Activated CD8-positive, alpha-beta memory T cell treated with anti-CD3 and anti-CD28 coated beads for 48 hours (primary cell): ENCODE measurements at places on chromosomes 3 and 15.

- DNase-seq = no peak
Observed at GRCh38 chr15:77144492-77145070, 73.7 kb upstream of the TSPAN3 start.

- DNase-seq = no peak
Observed at GRCh38 chr15:88334436-88334835, 77.9 kb upstream of the NTRK3 start.

- DNase-seq = no peak
Observed at GRCh38 chr3:32872487-32873382, 54.9 kb downstream of the TRIM71 start.

- no peak for DNase-seq
Observed at GRCh38 chr3:3629911-3630310, 169.3 kb upstream of the LRRN1 start.

- no peak for DNase-seq
Observed at GRCh38 chr15:67578020-67578600, 35.6 kb downstream of the MAP2K5 start.

- no peak for DNase-seq
Observed at GRCh38 chr15:40958146-40958545, 4.9 kb downstream of the CHAC1 start.

DNA sequence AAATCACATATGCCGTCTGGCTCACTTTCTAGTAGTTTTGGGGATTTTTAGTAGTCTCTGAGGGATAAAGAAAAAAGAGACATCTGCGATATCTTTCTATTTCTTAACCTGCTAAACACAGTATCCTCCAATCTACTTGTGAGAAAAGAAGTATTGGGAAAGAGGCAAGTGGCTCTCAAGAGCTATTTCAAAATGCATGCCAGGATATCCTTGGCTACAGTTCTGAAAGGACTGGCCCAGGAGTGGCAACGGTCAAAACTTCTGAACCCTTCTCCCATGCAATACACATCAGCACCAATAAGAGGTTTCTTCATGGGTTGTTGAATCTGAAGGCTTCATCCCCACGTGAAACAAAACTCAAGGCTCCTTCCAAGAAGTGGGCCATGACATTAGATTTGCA is 204.0 kb upstream of the WNT5A start:
- no peak for DNase-seq

- no peak for DNase-seq
Observed at GRCh38 chr3:30707825-30708224, 101.4 kb downstream of the TGFBR2 start.

DNA sequence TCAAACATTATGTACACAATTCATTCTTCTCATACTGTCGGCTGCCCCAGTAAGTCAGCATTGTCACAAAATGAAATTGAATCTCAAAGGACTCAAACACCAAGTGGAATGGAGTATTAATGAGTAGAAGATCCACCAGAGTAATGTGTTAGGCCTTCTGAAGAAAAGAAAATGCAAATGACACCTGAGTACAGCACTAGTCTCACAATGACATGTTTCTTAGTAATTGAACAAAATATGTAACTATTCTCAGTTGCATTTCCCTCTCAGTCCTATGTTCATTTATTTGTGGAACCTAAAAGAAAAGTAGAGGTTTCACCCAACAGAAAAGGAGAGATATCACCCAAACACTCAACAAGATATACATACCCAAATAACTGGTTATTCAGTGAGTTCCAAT is 283.9 kb upstream of the THBS1 start:
- no peak for DNase-seq

GRCh38 chr15:51386029-51386428 is 44.6 kb downstream of the GLDN start:
- no peak for DNase-seq

DNA sequence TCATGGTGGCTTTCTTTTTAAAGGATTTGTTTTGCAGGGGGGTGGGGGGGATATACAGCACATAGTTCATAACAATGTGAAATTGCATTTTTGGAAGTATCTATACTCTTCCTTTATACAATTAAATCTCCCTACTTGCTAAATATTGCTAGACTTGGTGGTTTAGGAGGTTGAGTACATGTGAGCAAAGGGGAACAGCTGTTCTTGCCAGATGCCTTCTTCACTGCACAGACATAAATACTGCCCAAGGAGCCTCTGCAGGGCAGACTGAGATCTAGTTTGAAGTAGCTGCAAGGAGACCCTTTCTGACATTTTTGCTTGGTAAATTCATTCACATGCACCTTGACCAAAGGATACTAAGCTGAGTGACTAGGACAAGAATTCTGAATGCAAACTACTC is 228.6 kb upstream of the IL12A start:
- DNase-seq = no peak

DNA sequence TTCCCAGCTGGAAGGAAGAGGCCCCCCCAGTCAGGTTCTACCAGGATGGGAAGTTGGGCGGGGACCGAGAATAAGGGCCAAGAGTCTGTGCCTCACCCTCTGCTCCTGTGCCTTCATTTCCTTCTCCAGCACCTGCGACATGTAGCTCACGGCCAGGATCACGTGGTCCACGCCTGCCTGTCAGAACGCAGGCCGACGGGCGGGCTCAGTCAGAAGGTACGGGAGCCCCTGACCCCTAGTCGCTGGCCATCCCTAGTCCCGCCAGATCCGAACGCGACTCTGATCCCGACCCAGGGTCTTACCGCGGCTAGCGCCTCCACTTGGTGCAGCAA is 489 bp downstream of the GMPPB start:
- DNase-seq = no peak

DNA sequence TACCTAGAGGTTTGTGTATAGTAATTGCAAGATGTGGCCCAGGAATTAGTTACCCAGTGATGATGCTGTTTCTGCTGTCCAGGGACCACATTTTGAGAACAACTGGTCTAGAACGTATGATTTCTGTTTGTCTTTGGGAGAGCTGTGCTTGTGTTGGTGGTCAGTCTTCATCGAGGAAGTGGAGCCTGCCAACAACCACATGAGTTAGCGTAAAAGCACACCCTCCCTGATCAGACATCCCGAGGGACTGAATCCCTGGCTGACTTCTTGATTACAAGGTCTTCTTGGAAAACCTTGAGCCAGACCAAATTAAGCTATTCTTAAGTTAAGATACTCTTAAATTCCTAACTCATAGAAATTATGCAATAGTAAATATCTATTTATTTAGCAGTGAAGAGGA is 81.7 kb upstream of the ZPLD1 start:
- DNase-seq = no peak

GRCh38 chr3:140344601-140345205 is 333.2 kb upstream of the TRIM42 start:
- DNase-seq = no peak

DNA sequence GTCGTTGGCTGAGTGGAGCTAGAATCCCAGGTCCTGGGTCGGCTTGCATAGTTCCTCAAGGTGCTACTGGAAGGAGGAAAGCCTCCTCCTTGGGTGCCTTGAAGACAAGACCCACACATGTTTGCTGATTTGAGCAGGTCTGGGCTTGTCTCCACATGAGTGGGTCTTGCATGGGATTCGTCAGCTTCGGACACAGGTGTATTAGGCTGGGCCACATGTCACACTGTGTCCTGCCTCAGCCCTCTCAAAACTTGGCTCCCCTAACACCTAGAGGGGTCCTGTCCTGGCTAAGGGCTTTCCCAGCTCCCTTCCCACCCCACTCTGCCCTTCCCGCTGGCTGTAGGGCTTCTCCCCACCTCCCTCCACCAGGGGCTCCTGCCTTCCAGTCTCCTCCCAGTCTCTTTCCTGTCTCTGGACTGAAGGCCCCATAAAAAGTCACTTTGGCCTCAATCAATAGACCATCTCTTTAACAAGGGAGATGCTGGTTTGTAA is 73.0 kb upstream of the ADPGK start:
- DNase-seq = no peak

GRCh38 chr3:100289339-100289738 is 28.5 kb downstream of the TBC1D23 start:
- no peak for DNase-seq

- no peak for DNase-seq
Observed at GRCh38 chr3:167876620-167877281, 141.2 kb downstream of the SERPINI1 start.

DNA sequence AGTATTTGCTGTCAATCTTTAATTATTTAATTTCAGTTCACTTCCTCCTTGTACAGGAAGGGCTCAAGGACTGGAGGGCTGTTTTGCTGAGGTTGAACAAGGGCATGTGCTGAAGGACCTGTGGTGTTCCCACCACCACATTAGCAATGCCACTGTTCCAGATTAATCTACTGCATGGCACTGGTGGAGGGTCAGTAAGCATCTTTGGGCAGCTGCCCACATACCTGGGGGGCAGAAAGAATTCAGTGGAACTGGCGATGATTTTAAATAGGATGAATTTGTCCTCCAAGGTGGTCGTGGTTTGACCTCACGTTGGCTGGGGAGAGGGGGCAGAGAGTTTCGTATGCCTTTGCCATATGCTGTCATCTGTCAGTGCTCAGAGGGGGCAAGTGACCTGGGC is 244.8 kb downstream of the TLE3 start:
- DNase-seq = no peak

GRCh38 chr15:86877171-86877631 is 797.5 kb downstream of the AGBL1 start:
- no peak for DNase-seq

GRCh38 chr3:33940149-33940548 is 141.7 kb downstream of the PDCD6IP start:
- DNase-seq = no peak

- no peak for DNase-seq
Observed at GRCh38 chr3:17179381-17180205, 294.8 kb downstream of the PLCL2 start.

- no peak for DNase-seq
Observed at GRCh38 chr3:97863031-97863430, 41.2 kb downstream of the CRYBG3 start.

DNA sequence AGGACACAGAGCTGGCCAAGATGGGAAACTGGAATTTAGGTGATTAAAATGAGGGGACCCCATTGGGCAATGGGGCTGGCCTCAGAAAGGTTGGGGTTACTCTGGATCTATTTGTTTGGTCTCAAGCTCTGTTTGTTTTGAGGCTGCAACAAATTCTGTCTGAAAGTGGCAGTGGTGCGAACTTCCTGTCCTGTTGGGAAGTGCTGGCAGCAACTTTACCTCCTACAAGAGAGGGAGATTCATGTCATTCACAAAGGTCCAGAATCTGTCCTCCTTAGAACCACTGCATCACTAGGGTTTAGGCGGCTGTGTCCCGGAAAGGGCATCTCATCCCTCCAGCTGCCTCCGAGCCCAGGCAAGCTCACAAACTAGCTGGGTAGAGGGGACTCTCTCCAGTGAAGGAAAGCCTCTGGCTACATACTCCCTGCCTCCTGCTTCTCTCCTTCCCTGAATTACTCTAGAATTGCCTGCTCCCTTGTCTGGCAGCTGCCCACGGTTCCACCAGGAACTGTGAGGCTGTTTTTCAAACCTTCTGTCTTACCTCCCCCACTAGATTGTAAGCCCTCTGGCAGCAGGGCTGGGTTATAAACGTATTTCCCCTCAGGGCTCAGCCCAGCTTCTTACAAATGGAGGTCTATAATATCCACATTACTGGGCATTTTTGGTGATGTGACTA is 23.6 kb downstream of the MEGF11 start:
- no peak for DNase-seq

DNA sequence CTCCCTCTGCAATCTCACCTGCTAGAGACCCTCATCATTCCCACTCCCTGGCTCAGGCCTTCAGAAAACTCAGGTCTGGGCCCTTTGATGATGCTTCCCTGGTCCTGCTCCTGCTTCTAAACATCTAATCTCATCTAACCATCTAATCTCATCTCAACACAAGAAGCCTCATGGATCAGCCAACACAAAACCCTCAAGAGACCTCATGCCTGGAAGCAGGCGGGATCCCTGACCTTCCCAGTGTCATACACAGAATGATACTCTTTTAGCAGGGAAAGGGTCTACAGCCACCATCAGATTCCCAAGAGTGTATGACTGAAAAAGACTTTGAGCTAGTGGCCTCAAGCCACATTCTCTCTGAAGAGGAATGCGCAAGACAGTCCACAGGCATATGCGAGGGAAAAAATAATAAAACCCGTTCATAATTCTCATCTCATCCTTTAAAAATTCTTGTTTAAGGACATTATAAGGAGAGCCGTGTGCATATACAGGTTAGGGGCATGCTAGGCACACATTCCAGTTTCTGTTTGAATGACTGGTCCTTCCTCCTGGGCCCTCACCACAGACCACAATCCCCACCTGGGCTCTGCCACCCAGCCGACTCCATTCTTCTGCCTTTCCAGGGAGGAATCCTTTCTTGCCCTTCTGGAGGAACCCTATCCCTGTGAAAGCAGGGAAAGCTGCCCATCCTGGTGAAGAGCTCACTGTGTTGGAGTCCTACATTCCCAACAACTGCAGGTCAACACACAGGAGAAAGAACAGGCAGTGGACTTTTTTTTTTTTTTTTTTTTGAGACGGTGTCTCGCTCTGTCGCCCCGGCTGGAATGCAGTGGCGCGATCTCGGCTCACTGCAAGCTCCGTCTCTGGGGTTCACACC is 2.2 kb downstream of the ZXDC start:
- DNase-seq = no peak

GRCh38 chr15:63372753-63373152 is 8.9 kb downstream of the CA12 start:
- no peak for DNase-seq

GRCh38 chr3:179615458-179616173 is 11.0 kb downstream of the NDUFB5 start:
- DNase-seq = no peak

DNA sequence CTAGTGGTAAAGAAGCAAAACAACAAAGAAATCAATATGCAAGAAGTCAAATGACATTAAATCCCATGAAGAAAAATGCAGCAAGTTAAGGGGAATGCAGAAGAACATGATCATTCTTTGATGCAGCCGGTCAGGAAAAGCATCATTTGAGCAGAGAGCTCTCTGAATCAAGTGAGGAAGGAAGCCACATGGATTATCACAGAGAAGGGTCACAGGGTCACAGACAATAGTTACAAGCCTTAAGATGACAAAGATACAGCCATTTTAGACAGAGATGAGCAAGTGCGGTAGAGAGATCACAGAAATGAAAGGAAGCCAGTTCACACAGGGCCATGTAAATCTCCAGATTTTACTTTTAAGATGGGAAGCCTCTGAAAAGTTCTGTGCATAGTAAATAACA is 43.9 kb downstream of the UBE3A start:
- DNase-seq = no peak

DNA sequence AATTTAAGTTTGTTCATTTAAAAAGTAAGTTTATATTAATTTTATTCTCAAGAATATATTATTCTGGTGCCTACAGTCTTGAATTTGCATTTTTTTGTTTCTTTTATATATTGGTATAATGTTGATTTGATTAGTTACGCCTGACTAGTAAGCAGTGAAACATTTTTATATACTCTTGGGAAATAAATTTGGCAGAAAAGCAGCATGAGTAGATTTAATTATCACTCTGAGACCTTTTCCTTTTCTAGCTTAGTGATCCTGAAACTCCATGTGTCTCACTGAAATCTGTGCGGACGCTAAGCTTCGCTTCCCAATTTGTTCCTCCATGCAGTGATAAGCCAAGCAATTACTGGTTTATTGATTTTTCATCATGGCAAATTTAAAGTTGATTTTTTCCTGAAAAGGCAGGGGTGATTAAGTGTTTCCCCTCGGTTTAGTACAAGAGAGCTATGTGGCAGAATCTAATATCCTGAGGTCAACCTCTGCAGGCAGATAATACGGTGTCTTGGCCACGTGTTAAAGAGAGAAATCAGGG is 87.2 kb upstream of the MLF1 start:
- DNase-seq = no peak
